Anterior cingulate cortex (tissue), 58 donors: ENCODE measurements at places on chromosomes 3 and 15.

GRCh38 chr3:151630938-151631441, 102.7 kb upstream of the AADACL2 start:
- no peak for DNase-seq

DNA sequence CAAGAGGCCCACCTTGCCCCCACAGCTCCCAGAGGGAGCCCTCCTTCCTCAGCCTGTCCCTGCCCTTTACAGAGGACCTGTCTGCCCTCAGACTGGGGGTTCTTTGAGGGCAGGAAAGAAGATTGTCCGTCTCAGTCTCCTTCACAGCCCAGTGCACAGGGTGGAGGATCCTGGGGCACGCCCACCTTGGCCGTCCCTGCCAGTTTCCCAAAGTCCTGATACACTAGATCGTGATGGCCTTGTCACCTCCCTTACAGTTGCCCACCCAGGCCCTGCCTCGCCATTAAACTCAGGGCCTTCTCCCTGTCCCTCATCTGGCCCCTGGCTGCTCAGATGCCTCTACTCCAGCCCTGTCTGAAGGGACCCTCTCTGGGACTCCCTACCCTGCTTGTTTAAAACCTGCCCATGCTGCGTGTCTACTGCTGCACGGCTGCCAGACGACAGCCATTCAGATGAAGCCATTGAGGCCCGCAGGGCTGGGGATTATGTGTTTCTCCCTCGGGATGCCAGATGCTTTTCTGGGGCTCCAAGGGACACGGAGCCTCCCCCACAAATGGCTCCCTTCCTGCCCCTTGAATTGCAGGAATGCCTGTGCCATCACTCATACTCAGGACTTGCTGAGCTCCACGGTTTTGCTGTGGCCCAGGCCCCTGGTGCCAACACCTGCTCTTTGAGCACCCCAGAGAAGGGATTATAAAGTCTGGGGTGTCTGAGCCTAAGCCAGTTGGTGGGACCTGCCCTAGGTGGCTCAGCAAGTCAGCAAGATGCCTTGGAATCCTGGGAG, 27.8 kb downstream of the ACSBG1 start:
- no peak for DNase-seq

GRCh38 chr3:120284747-120285507, at the start of gene GPR156:
TSS of gene GPR156 (minus strand) at chr3:120285222. CDS start at chr3:120244098, 41,124 bp downstream.
- DNase-seq: no peak

GRCh38 chr15:56774356-56774755, 41.0 kb upstream of the ZNF280D start:
- DNase-seq: no peak

- no peak for DNase-seq
Measured at GRCh38 chr3:10570196-10570946, 65.0 kb upstream of the ATP2B2 start.

DNA sequence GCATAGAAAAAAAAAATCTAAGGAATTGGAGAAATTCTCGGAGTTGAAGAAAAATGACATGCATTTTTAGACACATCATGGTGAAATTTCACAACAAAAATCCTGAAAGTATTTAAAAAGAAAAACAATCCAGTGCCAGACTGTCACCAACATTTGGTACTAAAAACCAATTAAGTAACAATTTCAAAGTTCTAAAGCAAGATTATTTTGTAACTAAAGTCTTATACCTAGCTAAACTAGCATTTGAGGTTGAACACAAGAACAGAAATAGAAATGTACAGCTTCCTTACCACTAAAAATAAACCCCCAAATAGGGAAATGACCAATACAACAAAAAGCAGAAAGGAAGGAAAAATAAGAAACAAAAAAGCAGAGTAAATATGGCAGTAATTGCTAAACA, 11.9 kb downstream of the TOMM70 start:
- DNase-seq: no peak

DNA sequence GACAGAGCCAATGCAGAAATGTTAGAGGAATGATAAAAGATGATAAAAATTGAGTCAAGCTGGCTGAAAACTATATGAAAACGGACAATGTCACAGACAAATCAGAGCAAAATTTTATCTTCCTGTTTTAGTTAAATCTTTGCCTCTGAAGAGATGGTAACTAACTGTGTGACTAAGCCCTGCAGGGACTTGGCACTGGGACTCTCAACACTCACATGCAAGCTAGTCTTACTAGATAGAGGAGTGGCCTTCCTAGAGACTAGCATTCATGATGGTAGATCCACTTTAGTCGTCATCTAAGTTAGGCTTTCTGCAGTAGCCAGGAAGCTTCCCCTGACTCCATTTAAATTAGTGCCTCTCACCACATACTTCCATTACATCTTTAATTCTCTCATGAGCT, 4.1 kb downstream of the CCDC191 start:
- DNase-seq: no peak

DNA sequence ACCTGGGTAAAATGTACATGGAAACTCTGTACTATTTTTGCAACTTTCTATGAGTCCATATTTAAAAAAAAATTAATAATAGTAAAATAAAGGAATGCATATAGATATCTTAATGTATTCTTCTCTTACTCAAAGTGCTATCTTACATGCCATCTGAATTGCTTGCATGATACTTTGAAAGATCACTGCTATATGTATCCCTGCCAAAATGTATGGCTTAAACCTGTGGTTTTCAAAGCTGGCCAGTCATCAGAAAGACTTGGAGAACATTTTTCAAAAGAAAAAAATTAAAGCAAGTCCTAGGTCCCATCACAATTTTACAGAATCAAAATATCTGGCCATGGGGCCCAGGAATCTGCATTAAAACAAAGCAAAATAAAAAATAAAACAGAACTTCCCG, 262.1 kb downstream of the LPP start:
- no peak for DNase-seq

DNA sequence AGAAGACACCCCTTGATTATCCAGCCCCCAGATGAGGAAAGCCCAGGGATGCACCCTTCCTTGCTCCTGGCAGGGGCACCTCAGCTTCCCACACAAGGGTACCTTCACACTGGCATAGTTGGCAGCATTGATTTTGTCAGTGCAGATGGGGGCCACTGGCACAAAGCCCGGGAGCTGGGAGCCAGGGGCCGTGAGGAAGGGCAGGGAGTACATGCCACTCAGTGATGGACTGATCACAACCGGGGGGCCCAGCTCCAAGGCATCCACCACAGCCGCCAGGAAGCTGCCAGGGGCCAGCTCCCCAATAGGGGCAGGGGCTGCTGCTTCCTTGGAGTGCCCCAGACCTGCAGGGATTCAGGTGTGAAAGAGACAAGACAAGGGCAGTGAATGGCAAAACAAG, 2.6 kb upstream of the PCBP4 start:
- no peak for DNase-seq

DNA sequence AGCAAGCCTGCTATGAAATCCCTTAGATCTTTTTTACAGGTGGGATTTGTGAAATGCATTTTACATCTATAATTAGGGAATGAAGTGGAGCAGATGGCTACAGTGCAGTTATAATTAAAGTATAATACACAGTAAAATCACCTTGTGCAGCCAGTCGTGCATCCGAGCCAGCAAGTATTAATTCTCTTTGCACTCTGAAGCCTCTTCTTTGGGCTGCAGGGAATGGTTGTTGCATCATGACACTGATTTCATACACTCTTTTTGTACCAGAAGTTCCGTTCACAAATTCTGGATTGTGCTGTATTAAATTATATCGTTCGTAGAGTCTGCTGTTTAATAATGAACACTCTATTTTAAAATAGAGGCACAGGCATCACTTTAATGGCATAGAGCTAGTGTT, 28.7 kb upstream of the TP63 start:
- DNase-seq: no peak

DNA sequence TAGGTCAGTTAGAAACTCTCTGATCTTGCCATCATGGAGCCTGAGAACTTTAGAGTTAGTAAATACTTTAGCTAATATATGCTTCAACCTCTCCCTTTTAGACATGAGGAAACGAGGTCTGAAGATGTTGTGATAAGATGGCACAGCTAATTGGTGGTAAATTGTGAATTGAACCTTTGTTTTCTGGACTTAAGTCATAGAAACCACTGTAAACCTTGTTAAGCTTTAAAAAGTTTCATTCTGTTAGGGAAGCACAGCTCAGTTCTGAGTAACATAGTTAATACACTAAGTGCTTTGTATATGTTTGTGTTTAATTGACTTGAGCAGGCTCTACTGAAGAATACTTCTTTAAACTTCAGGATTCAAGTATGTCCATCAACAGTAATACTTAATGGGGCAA, 108.6 kb downstream of the AKAP13 start:
- no peak for DNase-seq

DNA sequence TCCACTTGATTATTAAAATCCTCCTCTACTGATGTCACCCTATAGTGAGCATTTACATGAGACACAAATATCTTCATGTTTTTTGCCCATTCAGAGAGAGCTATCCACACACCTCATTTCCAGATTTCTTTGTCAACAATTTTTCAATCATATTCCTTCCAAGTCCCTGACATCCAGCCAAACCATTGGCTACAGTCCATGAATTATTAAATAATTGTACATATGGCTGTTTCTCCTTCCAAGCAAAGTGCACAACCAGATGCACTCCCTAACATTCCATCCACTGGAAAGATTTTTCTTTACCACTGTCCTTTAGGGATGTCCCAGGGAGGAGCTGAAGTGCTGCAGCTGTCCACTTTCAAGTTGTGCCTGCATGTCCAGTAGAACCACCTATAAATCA, 328.0 kb upstream of the MDFIC2 start:
- DNase-seq: no peak

- no peak for DNase-seq
Measured at GRCh38 chr15:80787316-80787715, 8.1 kb downstream of the CEMIP start.

- no peak for DNase-seq
Measured at GRCh38 chr15:60525341-60526039, 46.5 kb upstream of the ICE2 start.

GRCh38 chr3:37905987-37906674, 44.5 kb downstream of the CTDSPL start:
- DNase-seq: no peak

DNA sequence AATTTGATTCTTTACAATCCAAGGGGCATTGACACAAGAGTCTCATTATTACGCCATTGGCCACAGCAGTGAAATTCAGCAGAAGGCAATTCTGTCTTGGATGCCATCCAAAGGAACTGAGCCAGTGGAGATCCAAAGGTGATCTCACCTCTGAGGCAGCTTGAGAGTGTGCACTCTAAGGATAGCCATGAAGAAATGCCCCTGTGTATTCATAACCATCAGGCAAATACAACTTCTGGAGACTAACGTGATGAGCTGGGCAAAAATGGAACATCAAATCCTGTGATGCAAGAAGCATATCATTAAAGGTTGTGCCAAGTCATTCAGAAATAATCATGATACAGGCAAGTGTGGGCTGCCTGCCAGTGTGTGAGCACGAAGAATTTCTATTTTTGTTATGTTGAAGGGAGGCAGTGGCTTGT, 41.4 kb downstream of the ROBO2 start:
- no peak for DNase-seq

DNA sequence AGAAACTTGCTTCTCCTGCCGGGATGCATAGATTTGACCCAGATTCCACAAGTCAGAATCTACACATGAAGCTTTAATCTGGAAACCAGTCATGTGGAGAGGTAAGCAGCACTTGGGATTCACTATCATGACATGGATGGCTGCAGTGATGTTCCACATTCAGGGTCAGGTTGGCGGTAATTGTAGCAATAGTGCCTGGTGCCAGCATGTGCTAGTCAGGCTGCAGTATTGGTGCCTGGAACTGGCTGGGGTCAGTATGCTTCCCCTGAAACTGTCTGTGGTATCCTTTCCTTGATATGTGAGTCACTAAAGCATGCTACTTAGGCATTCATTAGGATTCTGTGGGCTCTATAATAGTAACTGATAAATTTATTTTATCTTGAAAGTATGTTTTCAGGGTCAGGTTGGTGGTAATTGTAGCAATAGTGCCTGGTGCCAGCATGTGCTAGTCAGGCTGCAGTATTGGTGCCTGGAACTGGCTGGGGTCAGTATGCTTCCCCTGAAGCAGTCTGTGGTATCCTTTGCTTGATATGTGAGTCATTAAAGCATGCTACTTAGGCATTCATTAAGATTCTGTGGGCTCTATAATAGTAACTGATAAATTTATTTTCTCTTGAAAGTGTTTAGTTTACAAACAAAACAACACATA, 1439.2 kb downstream of the ZPLD1 start:
- DNase-seq: no peak

DNA sequence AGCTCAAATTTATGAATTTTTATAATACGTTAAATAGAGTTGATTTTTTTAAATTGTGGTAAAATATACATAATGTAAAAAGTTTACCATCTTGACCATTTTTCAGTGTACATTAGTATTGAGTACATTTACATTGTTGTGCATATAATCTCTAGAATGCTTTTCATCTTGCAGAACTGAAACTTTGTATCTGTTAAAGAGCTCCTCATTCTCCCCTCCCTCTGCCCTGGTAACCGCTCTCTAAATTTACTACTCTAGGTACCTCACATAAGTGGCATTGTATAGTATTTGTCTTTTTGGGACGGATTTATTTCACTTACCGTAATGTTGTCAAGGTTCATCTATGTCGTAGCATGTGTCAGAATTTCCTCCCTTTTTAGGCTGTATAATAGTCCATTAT, 13.6 kb downstream of the TBC1D23 start:
- DNase-seq: no peak
